DMS 273 treated with DMSO at 0.1 percent for 48 hours (cell line): ENCODE measurements at places on chromosomes 11 and 22.

DNA sequence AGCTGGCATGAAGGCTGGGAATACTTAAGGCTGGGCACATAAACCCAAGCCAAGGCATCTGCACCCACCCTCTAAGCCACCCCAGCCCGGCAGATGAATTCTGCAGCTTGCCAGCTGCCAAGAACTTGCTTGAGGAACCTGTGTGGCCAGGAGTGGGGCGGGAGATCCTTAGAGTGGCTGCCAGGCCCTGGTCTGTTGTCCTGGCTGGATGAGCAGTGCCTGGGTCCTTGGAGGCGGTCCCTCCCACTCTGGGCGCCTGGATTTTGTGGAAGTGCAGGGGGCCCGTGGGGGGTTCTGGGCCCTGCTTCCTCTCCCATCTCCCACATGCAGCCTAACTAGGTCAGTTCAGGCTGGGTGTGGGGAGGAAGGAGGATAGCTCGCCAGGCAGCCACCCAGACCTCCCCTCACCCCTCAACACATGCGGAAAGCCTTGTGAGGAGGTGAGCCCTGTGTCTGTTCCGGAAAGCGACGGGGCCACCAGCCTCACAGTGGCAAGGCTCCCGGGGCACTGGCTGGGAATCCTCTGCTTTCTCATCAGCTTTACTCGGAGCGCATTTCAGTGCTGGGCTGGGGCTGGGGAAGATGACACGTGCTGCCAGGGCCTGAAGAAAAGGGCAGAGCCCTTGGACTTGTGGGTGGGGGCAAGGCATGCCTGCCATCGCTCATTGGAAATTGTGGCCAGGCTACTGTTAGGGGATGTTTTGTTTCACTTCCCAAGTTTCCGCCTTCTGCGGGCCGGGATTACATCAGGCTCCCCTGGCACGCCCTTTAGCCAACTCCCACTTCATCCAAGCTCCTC, 8.4 kb downstream of the DAGLA start:
- DNase-seq, result peak; percentile 31

GRCh38 chr11:97905671-97906070, 1115.1 kb upstream of the CNTN5 start:
- no peak for DNase-seq

- no peak for DNase-seq
Observed at GRCh38 chr11:114260483-114260882, 35.7 kb upstream of the NNMT start.

- DNase-seq, result no peak
Observed at GRCh38 chr11:15888556-15889345, 467.6 kb downstream of the SOX6 start.

DNA sequence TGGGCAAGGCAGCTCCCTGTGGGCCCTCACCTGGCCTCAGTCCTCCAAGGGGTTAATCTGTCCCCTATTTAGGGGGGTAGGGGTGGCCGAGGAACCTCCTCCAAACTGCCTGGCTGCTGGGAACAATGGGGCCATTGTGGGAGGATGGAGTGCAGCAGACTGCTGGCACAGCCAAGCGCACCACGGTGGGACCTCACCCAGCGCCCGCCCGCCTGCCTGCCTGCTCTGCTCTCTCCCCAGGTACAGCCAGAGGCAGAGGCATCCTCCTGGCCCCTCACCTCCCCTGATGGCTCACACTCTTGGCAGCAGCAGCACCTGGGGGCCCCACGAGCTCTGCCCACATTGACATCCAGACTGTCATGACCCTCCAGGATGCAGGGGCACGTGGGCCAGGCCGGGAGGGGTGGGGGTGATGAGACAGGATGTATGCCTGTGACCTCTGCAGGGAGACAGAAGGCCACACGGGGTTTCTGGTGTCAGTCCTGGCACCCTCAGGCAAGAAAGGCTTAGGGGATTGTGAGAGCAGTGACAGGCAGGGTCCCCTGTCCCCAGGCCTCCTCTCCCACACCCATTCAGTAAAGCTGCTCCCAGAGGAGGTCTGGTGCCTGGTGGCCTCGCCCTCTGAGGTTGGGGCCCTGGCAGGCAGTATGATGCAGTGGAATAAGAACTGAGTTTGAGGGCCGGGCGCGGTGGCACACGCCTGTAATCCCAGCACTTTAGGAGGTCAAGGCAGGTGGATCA, 11.4 kb downstream of the BCL9L start:
- DNase-seq, result no peak

DNA sequence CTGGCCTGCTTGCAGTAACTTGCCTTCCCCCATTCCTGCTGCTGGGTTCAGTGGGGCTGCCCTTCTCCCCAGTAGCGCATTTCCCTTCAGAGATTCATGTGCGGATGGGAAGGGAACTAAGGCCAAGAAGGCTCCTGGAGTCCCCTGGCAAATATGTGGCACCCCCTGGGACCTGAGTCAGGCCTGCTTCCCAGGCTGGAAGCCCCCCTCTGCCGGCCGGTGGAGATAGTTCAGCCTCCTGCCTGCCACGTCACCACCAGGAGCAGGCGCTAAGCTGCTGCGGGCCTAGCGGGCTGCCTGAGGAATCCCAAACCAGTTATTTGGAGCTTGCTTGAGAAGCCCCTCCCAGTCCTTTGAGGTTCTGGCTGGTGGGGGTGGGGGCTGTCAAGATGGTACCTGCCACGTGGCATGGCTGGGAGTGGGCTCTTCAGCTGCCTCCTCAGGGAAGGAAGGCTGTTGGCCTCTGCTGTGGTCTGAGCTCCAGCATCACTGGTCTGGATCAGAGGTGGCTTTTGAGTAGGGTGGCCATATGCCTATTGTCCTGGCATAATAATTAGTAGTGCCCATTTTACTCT, 2.0 kb downstream of the SERPINH1 start:
- no peak for DNase-seq

- DNase-seq, result no peak
Observed at GRCh38 chr11:9461760-9462134, 935 bp downstream of the ZNF143 start.

- no peak for DNase-seq
Observed at GRCh38 chr11:65895482-65895981, 4.7 kb downstream of the FOSL1 start.

- DNase-seq, result no peak
Observed at GRCh38 chr11:95792200-95792599, 1.9 kb downstream of the CEP57 start.

DNA sequence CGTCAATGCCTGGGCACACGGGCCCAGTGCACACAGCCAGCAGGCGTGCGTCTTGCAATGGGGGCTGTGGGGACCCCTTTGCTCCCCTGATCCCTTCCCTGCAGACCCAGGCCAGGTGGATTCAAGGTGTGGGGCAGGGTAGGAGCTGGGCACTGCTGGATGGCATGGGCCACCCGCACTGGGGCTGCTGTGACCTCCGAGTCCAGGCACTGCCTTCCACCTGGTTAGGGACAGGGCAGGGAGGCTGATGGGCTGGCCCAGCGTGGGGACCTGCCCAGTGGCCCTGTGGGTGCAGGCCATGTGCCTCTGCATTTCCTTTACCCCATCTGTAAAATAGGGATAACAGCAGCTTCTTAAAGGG, 22.9 kb downstream of the KCNQ1 start:
- DNase-seq, result no peak

GRCh38 chr11:73453562-73453961, 77.4 kb downstream of the RELT start:
- DNase-seq, result no peak

GRCh38 chr11:129894278-129895125, 876 bp downstream of the NFRKB start:
- DNase-seq, result no peak

DNA sequence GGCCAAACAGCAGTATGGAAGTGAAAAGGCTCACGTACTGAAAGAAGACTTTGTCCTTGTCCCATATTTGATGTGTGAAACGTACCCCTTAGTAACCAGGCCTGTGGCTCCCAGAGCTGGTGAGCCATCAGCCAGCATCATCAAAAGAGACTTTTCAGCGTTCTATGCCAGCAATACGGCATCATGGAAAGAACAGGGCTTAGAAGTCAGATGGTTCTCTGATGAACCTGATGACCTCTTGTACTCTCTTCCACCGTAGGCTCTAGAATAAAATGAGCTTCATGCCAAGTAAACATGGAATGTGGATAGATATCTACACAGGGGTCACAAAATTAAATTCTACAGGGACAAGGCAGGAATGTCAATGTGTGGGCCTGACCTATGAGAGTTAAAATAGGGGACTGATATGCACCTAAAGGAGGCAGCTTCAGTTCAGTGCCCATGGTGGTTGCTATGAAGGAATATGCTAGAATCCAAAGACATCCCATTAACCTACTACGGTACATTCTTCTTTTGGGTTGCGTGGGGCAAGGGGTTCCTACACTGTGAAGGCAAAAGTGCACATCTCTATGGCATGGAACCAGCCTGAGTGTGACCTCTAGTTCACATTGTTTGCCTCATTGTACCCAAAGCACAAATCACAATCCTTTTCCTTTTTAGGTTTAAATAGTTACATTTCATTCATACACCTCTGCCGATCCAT, 130.6 kb downstream of the ETS1 start:
- DNase-seq, result no peak

DNA sequence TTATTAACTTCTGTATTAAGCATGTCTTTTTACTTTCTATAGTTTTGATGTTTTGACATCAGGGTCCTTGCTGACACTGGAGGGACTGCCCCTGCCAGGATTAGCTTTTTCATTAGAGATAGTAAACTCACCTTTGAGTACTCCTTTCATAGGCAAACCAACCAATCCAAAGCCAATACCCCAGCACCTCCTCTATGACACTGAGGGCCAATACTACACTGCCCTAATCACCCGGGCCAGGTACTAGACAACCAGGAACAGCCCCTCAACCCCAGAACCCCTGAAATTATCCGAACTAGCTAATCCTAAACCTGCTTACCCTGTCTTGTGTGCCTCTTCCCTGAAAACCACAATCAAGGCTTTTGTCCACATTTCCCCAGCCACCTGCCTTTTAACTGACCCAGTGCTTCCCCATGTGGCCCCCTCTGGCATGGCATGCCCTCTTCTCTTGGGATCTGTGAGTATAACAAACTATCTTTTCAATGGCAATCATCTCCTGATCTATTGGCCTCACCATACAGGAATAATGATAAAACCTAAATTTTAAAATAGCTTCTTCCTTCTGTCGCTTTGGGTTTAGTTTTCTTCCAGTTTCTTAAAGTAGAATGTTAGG, 31.2 kb downstream of the RAB6A start:
- DNase-seq, result no peak

GRCh38 chr22:50226063-50226874, 18.6 kb downstream of the TUBGCP6 start:
- no peak for DNase-seq

- no peak for DNase-seq
Observed at GRCh38 chr11:129013737-129014475, 71.2 kb upstream of the TP53AIP1 start.
